Hematopoietic multipotent progenitor cell treated with erythropoietin and hydrocortisone succinate and interleukin-3 and kit ligand, for 15 days (in vitro differentiated cells): ENCODE measurements at places on chromosomes 12 and 14.

DNA sequence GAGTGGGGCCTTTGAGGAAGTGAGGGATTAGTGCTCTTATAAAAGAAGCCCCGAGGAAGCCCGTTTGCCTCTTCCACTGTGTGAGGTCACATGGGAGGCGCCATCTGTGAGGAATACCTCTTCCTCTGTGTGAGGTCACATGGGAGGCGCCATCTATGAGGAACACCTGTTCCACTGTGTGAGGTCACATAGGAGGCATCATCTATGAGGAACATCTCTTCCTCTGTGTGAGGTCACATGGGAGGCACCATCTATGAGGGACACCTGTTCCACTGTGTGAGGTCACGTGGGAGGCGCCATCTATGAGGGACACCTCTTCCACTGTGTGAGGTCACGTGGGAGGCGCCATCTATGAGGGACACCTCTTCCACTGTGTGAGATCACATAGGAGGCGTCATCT, 69.7 kb downstream of the SLC24A4 start:
- no peak for DNase-seq

GRCh38 chr14:26808407-26808806, 210.6 kb upstream of the NOVA1 start:
- no peak for DNase-seq

DNA sequence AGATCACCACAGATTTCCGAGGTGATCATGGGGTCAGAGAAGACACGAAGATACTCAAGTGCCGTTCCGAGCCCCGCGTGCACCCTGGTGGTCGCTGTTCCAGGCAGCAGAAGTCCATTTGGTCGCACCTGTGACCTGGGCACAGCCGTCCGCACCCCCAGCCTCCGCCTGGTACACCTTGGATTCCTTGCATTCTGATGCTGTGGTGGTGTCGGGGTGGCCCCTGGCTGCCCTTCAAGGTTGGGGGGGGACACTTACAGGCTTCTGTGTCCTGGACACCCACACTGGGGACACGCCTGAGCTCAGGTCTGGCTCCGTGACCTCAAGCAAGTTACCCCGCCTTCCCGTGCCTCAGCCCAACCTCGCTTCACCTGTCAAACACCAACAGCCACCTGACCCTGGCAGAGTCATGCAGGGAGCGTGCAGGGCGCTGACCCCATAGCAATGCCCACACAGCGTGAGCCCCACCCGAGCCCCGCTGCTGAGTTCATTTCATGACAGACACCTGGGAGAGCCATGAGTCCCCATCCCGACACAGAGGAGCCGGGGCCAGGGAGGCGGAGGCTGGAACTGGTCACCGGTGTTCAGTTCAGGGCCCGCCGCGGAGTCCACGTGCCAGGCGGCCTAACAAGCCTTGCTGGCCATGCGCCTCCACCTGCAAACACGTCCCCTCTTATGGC, 17.9 kb upstream of the GALNT9 start:
- no peak for DNase-seq

GRCh38 chr12:91851741-91852477, 293.7 kb downstream of the BTG1 start:
- no peak for DNase-seq

DNA sequence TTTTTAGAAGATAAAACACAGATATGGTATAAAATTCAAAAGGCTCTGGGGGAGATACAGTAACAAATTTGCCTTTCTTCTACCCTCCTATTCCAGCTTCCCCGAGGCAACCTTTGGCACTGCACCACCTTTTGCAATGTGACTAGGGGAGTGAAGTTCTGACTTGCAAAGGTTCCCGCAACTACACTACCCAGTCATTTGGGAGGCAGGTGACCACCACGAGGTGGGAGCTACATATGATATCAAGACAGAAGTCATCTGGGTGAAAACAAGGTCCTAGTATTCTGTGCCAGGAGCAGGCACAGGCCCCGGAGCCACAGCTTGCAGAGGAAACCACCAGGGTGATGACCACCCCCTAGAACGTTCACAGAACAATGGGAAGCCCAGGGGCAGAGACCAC, 141.5 kb downstream of the TTC7B start:
- DNase-seq: no peak

- no peak for DNase-seq
These were observed 16.7 kb downstream of the GRIP1 start for GRCh38 chr12:66662179-66662578.

GRCh38 chr12:123945287-123946151, 27.1 kb downstream of the CCDC92 start:
- DNase-seq: no peak

- no peak for DNase-seq
These were observed 163.5 kb downstream of the CFAP54 start for GRCh38 chr12:96652870-96653269.

DNA sequence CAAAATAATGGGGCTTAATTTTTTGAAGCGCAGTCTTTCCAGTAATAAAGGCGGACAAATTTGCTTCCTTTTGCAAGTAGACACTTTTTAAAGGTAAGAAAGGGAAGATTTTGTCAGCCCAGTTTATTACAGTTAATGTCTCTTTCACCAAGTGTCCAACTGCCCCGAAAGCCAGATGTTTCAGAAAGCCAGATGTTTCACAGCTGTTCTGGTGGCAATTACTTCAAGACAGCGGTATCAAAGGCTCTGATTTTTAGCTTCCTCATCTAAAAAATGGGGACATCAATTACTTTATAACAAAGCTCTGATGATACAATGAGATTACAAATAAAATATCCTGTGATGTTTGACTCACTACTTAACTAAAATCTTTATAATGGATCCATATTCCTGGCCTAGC, 1.0 kb downstream of the WBP11 start:
- no peak for DNase-seq

GRCh38 chr14:101005447-101005846, 101.9 kb upstream of the RTL1 start:
- no peak for DNase-seq

- DNase-seq: no peak
These were observed 270.6 kb downstream of the PAWR start for GRCh38 chr12:79420146-79420618.

GRCh38 chr12:123141615-123142517, 9.0 kb downstream of the PITPNM2 start:
- DNase-seq: no peak

DNA sequence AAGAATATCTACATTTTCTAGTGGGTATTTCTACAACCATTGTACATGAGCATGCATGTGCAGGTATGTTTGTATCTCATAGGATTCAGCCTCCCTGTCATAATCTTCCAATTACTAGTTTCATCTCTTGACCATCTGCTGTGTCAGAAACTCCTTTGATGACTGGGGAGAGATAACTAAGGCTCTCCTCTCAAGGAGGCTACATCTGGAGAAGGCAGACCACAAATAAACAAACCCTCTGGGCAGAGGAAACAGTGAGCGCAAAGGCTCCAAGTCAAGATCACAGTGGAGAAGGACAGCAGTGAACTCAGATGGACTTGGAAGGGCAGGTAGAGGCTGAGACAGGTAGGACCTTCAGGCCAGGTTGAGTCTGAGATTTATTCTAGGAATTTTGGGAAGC, 166.4 kb downstream of the PELI2 start:
- DNase-seq: no peak

- no peak for DNase-seq
These were observed 229.5 kb downstream of the CACNA1C start for GRCh38 chr12:2282318-2282717.

DNA sequence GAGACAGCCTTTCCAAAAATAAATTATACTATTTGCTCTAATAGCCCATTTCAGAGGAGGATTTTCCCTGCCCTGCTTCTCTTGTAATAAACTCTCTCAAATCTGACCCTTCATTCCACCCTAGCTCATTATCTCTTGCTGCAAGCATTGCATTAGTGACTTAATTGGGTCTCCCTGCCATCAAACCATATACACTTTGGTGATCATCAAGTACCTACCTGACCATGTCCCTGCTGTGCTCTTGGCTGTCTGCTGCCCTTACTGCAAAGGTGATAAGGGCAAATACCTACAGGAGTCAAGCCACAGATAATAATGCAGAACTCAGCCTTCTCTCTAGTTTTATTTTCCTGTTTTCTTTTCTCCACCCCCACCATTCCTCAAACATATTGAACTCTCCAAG, 88.4 kb downstream of the LIN7A start:
- no peak for DNase-seq

- no peak for DNase-seq
These were observed 12.1 kb downstream of the SPTSSA start for GRCh38 chr14:34449819-34450541.
